Coronary artery (tissue), 2 donors: ENCODE measurements at places on chromosomes 1 and 21.

GRCh38 chr1:209391792-209392191 is 191.7 kb upstream of the CAMK1G start:
- no peak for DNase-seq

DNA sequence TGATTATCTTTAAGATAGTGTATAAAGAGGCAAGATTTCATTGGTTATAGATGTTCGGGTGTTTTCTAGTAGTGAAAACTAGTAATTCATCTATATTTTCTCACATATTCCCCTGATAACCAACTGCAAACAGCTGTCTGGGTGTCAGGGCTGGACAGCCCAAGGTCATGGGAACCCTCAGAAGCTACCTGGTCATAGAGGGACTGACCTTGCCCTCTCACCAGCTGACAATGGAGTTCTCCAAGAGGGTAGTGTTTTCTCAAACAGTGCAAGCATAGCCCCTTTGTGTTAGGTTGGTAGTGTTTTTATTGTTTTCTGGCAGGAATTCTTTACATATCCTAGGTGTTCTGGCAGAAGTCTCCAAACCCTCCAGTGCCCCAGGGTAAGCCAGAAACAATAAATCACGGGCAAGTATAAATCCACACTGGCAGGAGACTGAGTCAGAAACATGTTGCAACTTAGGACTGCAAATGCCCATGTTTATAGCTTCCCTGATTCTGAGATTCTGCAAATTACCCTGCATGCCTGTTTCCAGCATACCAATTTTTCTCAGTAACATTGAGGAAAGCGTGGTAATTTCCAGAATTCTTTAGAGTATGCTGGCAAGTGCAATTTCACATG is 82.8 kb upstream of the ATP1A1 start:
- DNase-seq, result no peak

- peak; percentile 68 for DNase-seq
Measured at GRCh38 chr1:227780101-227781044, 35.1 kb upstream of the PRSS38 start.

GRCh38 chr1:117105722-117106121 is 15.8 kb downstream of the TRIM45 start:
- DNase-seq, result no peak

GRCh38 chr1:56188221-56188620 is 391.1 kb downstream of the PLPP3 start:
- DNase-seq, result no peak
